ENCODE measurements at places on chromosomes 2 and 18. TPM values are rescaled to one million over a fixed set of nuclear protein-coding genes. Genes with fewer than 3 reads are reported as not detected.

BOLL gene
- total RNA-seq, result not detected

DSG1 gene
- not detected for total RNA-seq

DSC3 gene
- total RNA-seq, result 4.7 TPM

PMAIP1 gene
- total RNA-seq, result 0.92 TPM

DNA sequence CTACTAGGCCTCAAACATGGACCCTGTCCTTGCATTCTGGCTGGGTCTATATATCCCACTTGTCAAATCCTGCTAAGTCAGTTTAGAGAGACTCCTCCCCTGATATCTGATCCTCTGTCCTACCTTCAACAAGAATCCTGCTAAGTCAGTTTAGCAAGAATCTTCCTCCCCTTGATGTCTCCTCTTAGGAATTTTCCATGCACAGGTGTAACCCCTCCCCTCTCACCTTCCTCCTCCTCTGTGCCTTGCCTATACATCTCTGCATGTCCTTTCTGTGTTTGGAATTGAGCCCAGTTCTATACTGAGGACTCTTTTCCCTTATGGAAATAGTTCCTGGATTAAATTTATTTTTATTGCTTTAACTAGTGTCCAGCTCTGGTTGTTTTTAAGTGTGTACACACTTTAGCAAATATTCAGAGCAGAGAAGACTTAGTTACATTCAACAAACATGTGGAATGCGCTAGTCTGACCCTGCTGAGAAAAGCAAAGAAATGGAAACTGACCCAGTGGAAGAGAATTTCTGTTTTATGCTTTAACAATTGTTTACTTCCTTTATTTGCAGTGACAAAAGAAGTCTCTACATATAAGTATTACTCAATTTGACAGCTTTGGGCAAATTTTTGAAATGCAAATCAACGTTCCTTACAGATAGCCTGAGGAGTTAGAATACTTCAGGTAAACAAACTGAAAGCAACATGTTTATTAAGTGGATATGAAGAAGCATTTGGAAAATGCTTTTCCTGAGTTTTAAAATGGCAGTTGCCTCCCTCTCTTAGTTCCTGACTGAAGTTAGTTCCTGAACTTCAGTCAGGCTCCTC lies 80.6 kb downstream of the RIT2 start:
- no peak for DNase-seq

DNA sequence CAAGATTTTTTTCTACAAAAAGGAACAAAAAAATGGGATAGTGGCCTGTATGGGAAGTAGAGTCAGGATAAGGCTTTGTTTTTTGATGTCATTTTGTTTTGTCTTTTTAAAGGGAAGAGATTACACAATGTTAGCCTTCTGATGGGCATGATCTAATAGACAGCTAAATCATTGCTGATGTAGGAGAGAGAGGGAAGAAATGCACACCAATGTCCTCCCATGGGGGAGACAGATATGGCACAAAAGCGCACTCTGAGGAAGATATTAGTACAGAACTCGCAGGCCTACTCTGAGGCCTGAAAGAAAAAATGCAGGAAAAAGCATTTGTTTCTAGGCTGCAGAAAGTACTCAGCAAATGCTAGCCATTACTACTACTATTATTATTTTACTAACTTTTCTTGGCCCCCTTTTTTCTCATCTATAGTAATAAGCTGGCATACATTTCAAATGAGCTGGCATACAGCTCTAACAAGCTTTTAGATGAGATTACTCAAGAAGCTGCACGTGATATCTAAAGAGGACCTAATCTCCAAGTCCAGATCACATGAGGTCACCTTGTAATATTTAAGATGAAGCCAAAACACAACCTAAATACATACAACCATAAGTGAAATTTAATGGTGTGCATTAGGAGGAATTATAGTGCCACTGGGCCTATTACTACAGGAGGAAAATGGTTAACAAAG lies 269.4 kb upstream of the TANK start:
- DNase-seq, result no peak

DNA sequence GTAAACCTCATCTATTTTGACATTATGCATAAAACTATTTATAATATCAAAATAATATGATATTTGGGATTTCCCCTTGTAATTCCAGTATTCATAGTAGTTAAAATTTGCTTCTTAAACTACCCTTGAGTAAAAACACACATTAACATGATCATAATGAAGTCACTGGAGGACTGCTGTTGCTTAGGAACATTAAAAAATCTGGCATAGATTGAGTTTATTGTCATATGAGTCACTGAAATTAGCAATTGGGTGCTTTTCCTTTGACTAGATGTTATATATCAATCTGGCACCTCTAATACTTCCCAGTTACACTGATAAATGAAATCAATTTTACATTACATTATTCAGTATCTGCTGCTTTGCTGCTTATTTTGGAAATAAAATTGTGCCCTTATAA lies 57.0 kb upstream of the ZC3H15 start:
- no peak for DNase-seq

GRCh38 chr2:69345434-69345833 lies 41.6 kb downstream of the GFPT1 start:
- no peak for DNase-seq

GRCh38 chr2:47676261-47676926 lies 106.6 kb upstream of the MSH6 start:
- DNase-seq, result no peak

DNA sequence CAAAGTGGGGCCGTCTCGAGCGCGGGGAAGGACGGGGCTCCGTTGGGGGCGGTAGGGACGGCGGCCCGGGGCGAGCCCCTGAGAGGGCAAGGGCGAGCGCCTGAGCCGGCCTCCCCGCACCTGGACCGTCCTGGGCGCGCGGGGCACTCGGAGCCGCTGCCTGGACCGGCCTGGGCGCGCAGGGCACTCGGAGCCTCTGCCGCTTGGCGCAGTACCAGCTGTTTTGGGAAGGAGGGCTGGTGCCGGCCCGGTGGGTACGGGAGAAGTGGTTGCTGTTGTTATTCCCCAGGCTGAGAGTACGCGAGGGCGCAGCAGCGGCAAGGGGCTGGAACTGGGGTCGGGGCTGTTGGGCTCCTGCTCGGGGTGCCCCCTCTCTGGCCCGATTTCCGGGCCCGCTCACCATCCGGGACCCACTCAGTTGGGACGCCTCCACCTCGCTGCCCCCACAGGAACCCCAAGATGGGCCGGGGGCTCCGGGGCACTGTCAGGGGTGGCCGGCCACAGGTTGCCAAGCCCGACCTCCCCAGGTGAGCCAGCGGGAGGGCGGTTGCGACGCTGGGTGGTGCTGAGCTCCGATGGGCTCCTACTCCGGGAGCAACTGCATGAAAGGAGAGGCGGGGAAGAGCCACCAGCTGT lies 579 bp downstream of the ARHGEF4 start:
- no peak for DNase-seq

GRCh38 chr2:126534478-126534877 lies 121.5 kb upstream of the GYPC start:
- DNase-seq, result no peak

Data from adrenal gland (tissue), 19 donors.